ENCODE measurements at places on chromosomes 1 and 21.

GRCh38 chr1:17852383-17852782 lies 97.2 kb downstream of the ACTL8 start:
- DNase-seq = no peak

DNA sequence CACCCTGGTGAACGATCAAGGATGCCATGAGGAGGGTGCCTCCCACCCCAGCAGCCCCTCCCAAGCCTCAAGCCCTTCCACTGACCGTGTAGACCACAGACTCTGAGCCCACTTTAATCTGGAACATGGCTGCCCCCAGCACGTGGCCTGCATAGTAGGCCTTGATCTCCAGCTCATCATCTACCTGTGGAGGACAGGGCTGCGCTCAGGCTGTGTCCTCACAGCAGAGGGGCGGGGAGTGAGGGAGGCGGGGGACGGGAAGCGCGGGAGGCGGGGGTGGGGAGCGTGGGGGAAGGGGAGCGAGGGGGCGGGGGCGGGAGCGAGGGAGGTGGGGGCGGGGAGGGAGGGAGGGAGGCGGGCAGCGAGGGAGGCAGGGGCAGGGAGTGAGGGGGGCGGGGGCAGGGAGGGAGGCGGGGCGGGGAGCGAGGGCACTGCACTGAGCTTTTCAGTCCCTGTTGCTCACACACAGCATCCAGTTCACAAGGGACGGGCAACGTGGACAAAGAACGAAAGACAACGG lies 7.1 kb downstream of the PUSL1 start:
- DNase-seq = no peak

- DNase-seq = no peak
Measured at GRCh38 chr21:29349702-29350101, 51.0 kb downstream of the BACH1 start.

GRCh38 chr1:24857507-24858133 lies 72.5 kb downstream of the RUNX3 start:
- DNase-seq = no peak

- DNase-seq = no peak
Measured at GRCh38 chr1:180893614-180894013, 19.1 kb upstream of the KIAA1614 start.

DNA sequence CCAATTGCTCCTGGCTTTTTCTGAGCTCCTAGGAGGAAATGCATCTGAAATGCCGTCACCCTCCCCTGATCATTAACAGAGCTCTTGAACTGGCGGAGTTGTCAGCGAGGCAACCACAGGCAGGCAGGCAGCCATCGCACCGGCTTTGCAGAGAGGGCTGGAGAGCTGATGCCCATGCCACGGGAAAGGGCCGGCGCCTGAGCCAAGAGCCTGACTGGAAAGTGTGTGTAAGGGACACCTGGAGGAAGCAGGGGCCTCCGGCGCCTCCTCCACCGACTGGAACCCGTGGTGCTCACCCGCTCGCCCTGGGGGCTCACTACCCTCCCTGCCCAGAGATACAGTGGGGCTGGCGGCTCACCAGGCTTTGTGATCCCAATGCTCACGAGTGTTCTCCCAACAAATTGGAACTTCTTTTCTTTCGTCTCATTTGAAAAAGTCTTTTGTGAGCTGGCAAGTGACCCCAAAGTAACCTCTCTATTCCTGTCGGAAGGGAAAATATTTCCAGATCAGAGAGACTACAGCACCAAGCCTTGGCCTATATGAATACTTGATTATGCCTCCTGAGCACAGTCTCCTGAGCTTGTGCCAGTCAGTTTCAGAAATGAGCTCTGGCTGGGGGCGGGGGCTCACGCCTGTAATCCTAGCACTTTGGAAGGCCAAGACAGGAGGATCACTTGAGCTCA lies 97.7 kb upstream of the SLC25A33 start:
- DNase-seq = no peak

GRCh38 chr1:182807907-182808306 lies 18.3 kb downstream of the NPL start:
- DNase-seq = no peak

- no peak for DNase-seq
Measured at GRCh38 chr1:197351821-197352440, 83.9 kb downstream of the CRB1 start.

DNA sequence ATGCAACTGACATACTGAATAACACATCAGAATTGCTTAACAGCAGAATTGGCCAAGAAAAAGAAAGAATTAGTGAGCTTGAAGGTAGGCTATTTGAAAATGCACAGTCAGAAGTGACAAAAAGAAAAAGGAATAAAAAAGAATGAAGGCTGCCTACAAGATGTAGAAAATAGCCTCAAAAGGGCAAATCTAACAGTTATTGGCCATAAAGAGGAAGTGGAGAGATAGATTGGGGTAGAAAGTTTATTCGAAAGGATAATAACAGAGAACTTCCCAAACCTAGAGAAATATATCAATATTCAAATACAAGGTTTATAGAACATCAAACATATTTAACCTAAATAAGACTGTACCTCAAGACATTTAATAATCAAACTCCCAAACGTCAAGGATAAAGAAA lies 67.5 kb downstream of the ATP6V1G3 start:
- no peak for DNase-seq

- DNase-seq = no peak
Measured at GRCh38 chr1:162361349-162361748, 15.3 kb downstream of the SPATA46 start.

DNA sequence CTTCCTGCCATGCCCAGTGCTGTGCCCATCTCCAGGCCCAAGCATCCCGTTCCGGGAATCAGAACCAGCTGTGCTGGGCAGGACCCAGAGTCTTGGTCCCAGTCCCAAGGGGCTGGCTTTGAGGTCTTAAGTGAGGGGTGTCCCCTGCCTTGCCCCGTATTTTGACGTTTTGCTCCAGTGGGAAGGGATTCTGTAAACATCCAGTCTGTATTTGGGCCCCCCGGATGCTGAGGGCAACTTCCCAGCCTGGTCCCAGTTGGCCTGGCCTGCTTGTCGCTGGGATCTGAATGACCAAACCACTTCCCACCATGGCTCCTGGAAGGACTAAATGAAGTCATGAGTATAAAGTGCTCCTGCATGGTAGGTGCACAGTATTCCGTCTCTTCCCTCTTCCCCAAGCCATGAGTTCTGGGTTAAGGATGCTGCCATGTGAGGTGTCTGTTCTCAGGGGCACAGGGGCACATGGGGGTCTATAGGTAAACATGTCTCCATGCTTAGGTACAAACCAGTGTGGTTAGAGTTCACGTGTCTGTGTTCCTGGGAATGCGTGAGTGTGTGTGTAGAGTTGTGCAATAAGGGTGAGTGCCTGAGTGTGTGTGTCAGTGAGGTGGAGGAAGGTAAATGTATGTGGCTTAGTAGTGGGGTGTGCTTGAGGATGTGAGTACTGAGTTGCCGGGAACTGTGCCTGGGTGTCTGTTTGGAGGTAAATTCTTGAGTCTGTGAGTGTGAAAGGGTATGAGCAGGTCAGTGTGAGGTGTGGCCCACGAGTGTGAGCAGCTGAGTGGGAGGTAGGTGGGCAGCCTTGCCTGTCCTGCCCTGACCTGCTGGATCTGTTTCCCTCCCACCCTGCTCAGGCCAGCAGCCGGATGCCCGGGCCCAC lies 1.5 kb downstream of the B4GALT2 start:
- no peak for DNase-seq

- DNase-seq = no peak
Measured at GRCh38 chr1:115877511-115877910, 36.6 kb upstream of the NHLH2 start.

GRCh38 chr1:234932511-234933430 lies 195.9 kb downstream of the TOMM20 start:
- DNase-seq = no peak

- no peak for DNase-seq
Measured at GRCh38 chr1:9728451-9729295, 77.1 kb downstream of the PIK3CD start.

- DNase-seq = no peak
Measured at GRCh38 chr1:168893359-168893801, 164.4 kb upstream of the DPT start.

GRCh38 chr21:17585875-17586450 lies 26.7 kb downstream of the BTG3 start:
- no peak for DNase-seq

DNA sequence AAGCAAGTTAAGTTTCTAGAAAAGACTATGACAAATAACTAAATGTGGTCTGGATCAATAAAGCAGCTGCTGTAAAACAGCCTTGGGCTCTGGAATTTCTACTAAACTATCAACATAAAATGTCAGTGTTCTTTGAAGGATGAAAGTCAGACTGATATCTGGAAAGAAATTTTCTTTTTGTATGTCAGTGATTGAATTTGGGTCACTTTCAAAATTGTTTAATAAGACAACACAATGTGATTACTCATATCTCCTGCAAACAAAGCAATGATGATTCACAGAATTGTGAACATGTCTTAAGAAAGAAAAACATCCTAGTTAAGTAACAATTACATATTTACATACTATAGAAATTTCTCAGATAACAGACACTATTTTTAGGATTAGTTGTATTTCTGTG lies 826.4 kb downstream of the PLA2G4A start:
- no peak for DNase-seq
